ENCODE measurements at places on chromosomes 12 and 14.

GRCh38 chr12:58069268-58069963, 128.0 kb downstream of the ATP23 start:
- DNase-seq: peak; percentile 55

- no peak for DNase-seq
Observed at GRCh38 chr12:24084800-24085199, 135.3 kb upstream of the SOX5 start.

- peak; percentile 35 for DNase-seq
Observed at GRCh38 chr12:121805171-121806008, 1.6 kb downstream of the SETD1B start.

DNA sequence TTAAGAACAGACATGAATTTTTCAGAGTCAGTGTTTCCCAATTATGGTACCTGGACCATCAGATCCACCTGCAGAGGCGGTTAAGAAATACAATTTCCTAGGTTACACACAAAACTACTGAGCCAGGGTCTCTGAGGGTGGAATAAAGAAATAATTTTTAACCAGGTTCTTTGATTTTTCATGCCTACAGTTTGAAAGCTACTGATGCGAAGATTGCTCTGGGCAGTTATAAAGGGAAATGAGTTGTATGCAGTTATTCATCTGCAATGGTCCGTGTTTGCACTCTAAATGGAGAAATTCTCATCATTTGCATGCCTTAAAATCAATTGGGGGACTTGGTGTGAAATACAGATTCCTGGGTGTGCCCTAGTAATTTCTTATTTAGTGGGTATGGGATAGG, 89.7 kb downstream of the ERGIC2 start:
- no peak for DNase-seq

DNA sequence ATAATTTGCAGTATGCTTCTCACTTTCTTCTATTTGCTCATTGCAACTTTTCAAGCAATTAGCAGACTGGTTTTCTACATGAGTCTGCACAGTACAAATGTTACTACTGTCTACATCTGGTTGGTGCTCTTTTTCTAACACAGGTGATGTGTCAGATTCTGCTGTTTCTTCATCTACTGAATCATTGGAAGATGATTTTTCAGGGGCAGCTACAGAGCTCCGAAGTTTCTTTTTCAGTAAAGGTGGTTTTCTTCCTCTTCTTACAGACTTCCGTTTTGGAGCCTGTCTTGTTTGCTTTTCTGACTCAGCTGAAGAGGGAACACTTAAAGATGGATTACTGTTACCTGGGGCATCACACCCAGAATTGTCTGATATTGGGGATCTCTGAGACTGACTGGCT, 62.1 kb downstream of the SCAF11 start:
- DNase-seq: no peak

DNA sequence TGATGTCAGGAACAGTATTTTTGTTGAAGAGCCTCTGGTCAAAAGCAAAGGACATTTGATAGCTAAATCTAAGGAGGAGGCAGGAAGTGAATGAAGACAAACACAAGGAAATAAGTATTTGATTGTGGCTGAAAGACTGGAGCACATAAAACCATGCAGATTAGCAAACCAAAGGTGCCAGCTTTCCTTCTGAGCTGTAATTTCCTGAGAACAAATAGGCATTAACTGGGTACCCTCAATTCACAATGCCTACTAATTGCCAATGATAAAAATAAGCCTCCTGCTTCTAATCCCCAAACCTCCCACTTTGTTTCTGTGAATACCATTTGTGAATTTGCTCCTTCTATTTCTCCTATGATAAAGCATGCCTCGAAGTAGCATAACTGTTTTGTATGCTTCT, 1279.6 kb upstream of the USP15 start:
- no peak for DNase-seq

DNA sequence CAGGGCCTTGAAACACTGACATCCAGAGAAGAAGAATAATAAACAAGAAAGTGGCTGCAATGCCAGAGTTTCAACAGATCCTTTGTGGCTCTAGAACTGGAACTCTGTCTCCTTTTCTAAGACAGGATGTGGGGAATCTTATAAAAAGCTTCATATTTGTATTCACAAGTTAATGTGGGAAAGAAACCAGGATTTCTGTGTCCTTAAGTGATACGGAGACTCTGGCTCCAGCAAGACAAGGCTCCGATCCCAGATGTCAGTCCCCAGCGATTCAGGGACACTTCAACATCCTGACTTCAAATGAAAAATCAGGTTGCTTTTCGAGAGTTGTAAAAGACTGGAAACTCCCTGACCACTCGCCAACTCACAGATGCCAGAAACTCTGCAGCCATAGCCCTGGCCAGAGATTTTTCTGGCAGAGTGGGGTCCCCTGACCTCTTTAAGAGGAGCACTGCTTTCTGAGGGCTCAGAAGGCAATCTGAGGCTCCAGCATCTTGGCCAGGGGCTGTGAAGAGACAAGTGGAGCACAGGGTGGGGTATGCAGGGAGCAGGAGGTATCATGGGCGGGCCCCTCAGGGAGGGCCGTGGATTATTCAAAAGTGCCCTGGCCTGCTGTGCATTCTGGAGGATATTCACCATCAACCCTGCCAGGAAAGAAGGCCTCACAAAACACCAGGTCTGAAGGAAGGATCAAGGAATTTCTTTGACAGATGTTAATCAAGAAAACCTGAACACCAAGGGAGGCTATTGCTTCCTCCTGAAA, 53.3 kb downstream of the TMX1 start:
- DNase-seq: no peak

- DNase-seq: peak; percentile 98
Observed at GRCh38 chr12:31518680-31519227, 72.2 kb downstream of the DENND5B start.

GRCh38 chr12:51090705-51091229, 7.4 kb upstream of the CSRNP2 start:
- no peak for DNase-seq

- no peak for DNase-seq
Observed at GRCh38 chr12:124175704-124176103, 119.2 kb upstream of the RFLNA start.

DNA sequence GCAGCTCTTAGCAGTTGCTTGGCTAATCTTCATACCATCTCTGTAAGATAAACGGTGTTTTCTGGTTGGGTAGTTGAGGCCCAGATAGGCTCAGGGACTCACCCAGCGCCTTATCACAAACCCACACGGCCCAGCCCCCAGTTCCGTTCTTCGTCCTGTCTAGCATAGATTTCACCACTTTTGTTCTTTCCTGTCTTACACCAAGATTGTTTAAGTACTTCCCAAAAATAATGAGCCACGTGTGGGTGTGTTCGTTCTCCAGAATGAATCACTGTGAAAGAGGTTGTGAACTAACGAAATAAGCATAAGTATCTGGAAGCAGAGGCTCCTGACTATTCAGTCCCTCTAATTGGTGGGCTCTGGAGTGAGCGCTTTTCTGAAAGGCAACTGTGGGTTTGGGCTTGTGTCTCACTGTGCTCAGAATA, 21.4 kb downstream of the ACVR1B start:
- DNase-seq: peak; percentile 88

DNA sequence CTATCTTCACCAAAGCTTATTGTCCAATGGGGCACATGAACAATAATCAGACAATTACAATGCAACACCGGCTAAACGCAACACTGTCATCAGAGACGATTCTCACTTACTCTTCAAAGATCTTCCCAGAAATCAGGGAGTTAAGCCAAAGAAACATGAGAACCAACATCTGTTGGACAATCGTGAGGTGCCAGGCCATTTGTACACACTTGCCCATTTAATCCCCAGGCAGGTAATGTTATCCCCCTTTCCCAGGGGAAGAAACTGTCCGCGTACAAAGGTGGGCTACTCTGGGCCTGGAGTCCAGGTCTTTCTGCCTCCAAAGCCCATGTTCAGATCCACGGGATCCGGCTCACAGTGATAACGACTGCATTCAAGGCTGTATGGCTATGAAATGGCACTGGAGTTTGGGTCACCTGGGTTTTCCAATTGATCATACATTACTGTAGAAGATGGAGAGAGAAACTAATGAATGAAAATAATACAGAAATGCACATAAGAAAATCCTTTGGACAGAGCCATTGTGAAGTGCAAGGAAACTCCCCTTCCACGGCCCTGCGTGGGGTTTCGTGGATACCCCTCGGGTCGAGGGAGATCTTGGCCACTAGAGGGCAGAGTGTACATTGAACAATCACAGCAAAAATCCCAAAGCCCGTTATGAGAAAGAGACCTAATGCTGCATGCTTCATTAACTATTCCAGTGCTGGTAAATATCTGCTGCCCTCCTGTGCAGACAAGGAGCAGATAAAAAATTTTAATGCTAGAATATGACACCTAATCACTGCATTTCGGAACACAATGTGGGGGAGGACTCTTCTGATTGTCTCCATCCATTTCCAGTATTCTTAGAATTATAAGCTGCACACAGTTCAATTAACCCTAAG, 111.4 kb downstream of the EGLN3 start:
- DNase-seq: peak; percentile 56

GRCh38 chr14:50008974-50009373, 107.4 kb downstream of the VCPKMT start:
- peak; percentile 96 for DNase-seq

DNA sequence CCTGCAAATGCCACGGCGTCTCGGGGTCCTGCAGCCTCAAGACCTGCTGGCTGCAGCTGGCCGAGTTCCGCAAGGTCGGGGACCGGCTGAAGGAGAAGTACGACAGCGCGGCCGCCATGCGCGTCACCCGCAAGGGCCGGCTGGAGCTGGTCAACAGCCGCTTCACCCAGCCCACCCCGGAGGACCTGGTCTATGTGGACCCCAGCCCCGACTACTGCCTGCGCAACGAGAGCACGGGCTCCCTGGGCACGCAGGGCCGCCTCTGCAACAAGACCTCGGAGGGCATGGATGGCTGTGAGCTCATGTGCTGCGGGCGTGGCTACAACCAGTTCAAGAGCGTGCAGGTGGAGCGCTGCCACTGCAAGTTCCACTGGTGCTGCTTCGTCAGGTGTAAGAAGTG, 16.8 kb downstream of the WNT5B start:
- DNase-seq: no peak

- no peak for DNase-seq
Observed at GRCh38 chr12:122614839-122615238, 87.8 kb downstream of the KNTC1 start.

DNA sequence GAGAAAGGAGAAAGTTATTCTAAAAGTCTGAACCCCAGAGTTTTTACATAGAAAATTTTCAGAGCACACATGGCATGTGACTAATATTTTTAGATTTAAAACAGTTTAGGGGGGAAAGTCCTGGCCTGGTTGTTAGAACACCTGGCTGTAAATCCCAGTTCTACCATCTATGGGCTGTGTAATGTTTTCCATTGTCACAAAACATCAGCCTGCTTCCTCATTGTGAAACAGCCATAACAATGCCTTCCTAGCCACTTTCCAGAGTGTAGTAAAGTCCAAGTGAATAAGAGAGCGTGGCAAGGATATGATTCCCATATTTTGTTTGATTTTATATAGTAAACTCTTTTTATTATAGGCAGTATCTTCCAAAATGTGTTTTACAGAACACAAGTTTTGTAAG, 310.0 kb upstream of the DCN start:
- no peak for DNase-seq

GRCh38 chr12:89568484-89568883, 42.6 kb upstream of the POC1B start:
- peak; percentile 46 for DNase-seq
